ENCODE measurements at places on chromosomes 1 and 21. TPM values are rescaled to one million over a fixed set of nuclear protein-coding genes. Genes with fewer than 3 reads are reported as not detected.

Gene CD2
- 0.51 TPM for total RNA-seq

Gene WNT3A
- total RNA-seq = not detected

Gene OR2L5
- total RNA-seq = not detected

Gene OR10J1
- not detected for total RNA-seq

Gene C1orf56
- total RNA-seq = 7.3 TPM

Data from Right ventricle myocardium superior (tissue), 1 donor.